ENCODE measurements at places on chromosomes 12 and 14. TPM values are rescaled to one million over a fixed set of nuclear protein-coding genes. Genes with fewer than 3 reads are reported as not detected.

Gene CIROP
- 1.1 TPM for total RNA-seq

Gene PPP1R3E
- 8.7 TPM for total RNA-seq

Gene EXOC5
- 50.3 TPM for total RNA-seq

Gene KERA
- not detected for total RNA-seq

Gene CRADD
- total RNA-seq: 57.9 TPM

Gene LBHD2
- total RNA-seq: not detected

- no peaks in the 10 kb centered on the region for H3K27me3 ChIP-seq
- no peaks in the 10 kb centered on the region for H3K36me3 ChIP-seq
- H3K4me3 ChIP-seq: no peak overlapping the region
Measured at GRCh38 chr14:100731846-100732765, 5.4 kb downstream of the DLK1 start.

DNA sequence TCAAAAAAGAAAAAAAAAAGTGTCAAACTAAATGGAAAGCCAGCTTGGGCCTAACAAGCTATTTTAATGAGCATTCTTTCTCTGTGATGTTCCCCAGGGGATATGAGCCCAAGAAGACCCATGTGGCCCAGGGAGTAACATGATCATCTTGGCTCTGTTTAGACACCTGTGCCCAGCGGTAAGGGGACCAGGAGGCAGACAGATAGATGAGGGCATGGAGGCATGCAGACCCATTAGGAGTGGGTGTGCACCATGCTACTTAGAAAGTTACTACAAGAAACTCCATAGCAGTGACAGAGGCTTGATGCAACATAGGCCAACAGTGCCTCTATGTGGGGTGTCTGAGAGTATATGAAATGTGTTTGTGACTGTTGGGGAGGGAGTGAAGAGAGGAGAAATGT lies 3.1 kb upstream of the CREBL2 start:
- no peak for DNase-seq
- H3K4me3 ChIP-seq: no peak overlapping the region
- no peaks in the 10 kb centered on the region for H3K36me3 ChIP-seq
- no peak overlapping the region for H3K27ac ChIP-seq
- no peaks in the 10 kb centered on the region for H3K27me3 ChIP-seq
- H3K4me1 ChIP-seq: peaks cover 9% of the 10 kb centered on the region

GRCh38 chr12:77213319-77213718 lies 147.9 kb upstream of the E2F7 start:
- H3K4me1 ChIP-seq: no peaks in the 10 kb centered on the region
- no peaks in the 10 kb centered on the region for H3K27me3 ChIP-seq
- no peaks in the 10 kb centered on the region for H3K36me3 ChIP-seq
- no peak for DNase-seq
- no peak overlapping the region for H3K27ac ChIP-seq
- no peak overlapping the region for H3K4me3 ChIP-seq

DNA sequence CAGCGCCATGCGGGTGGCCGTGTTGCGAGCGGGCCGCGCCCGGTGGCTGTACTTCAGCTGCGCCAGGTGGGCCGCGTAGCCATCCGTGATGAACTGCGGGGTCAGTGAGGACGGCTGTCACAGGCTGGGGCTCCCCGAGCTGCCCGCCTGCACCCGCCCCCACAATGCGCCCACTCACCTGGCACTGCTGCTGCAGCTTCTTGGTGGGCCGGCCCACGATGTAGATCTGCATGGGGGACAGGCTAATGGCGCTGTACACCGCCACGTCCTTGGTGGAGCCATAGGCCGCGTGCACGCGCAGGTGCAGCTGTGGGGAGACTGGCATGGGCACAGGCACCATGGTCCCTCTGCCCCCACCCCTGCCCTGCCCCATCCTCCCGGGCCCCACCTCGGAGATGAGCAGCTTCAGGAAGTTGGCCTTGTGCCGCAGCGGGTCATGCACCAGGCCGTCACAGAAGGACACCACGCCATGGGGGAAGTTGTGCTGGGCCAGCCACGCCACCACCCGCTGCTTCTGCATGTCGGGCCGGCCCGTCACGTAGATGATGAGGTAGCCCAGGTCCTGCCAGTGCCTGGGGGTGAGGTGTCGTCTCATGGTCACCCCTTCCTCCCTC lies 5.9 kb downstream of the ARL6IP4 start:
- H3K27me3 ChIP-seq: no peaks in the 10 kb centered on the region
- no peak for DNase-seq
- no peak overlapping the region for H3K4me3 ChIP-seq
- H3K4me1 ChIP-seq: peaks cover 34% of the 10 kb centered on the region

DNA sequence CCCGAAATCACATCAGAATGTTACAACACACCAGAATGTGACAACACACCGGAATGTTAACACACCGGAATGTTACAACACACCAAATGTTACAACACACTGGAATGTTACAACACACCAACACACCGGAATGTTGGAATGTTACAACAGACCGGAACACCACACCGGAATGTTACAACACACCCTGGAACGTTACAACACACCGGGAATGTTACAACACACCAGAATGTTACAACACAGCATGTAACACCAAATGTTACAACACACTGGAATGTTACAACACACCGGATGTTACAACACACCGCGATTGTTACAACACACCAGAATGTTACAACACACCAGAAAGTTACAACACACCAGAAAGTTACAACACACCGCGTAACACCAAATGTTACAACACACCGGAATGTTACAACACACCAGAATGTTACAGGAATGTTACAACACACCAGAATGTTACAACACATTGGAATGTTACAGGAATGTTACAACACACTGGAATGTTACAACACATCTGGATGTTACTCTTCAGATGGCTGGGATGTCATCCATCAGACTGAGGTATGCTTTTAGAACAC lies 21.1 kb downstream of the CHFR start:
- H3K27ac ChIP-seq: no peak overlapping the region
- no peaks in the 10 kb centered on the region for H3K4me1 ChIP-seq
- no peak for DNase-seq
- H3K27me3 ChIP-seq: no peaks in the 10 kb centered on the region
- no peak overlapping the region for H3K4me3 ChIP-seq

GRCh38 chr12:108701779-108702441 lies 29.4 kb downstream of the CORO1C start:
- H3K4me1 ChIP-seq: peaks cover 68% of the 10 kb centered on the region
- no peaks in the 10 kb centered on the region for H3K36me3 ChIP-seq
- H3K27ac ChIP-seq: peak overlapping the region; percentile 77
- H3K4me3 ChIP-seq: peak overlapping the region; percentile 52
- H3K27me3 ChIP-seq: no peaks in the 10 kb centered on the region

DNA sequence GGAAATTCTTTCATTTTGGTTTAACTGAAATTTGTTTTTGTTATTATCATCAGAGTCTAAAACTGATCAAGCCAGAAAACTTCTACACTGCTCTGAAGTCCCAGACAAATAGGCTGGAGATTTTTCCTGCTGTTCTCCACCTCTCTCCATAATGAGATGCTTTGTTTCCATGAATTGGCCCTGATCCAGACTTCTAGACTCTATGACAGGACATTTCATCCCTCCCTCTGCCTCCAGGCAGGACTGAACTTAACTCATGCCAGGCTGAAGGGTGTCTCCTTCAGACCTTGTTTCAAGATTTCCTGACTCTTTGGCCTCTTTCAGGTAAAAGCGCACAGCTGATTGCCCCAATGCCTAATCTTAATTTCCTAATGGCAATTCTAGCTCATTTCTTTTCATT lies 69.1 kb upstream of the HOXC13 start:
- H3K27ac ChIP-seq: no peak overlapping the region
- H3K4me1 ChIP-seq: no peaks in the 10 kb centered on the region
- H3K36me3 ChIP-seq: no peaks in the 10 kb centered on the region
- no peaks in the 10 kb centered on the region for H3K27me3 ChIP-seq

- H3K27ac ChIP-seq: no peak overlapping the region
- no peak overlapping the region for H3K4me3 ChIP-seq
- H3K4me1 ChIP-seq: peaks cover 25% of the 10 kb centered on the region
- H3K36me3 ChIP-seq: no peaks in the 10 kb centered on the region
- DNase-seq: no peak
- H3K27me3 ChIP-seq: no peaks in the 10 kb centered on the region
Measured at GRCh38 chr14:93797536-93797935, 9.3 kb upstream of the PRIMA1 start.

DNA sequence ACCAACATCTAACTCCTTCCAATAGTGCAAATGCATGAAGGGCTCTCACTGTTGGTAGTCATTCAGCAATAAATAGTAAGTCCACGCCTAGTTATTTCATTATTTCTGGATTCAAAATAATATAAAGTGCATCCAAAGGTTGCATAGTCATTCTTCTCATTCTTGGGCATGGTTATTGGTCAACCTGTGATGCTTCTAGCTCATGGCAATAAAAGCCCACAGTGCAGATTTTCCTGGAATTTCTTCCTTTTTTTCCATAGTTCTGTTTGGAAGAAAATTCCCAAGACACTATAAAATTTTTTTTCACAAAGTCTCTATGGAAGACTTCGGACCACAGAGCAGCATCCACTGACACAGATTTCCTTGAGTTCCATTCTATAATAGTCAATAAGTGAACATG lies 7.6 kb downstream of the CD69 start:
- no peaks in the 10 kb centered on the region for H3K36me3 ChIP-seq
- no peaks in the 10 kb centered on the region for H3K27me3 ChIP-seq
- DNase-seq: no peak

- H3K4me1 ChIP-seq: peaks cover 14% of the 10 kb centered on the region
- H3K36me3 ChIP-seq: no peaks in the 10 kb centered on the region
- no peak overlapping the region for H3K27ac ChIP-seq
- no peak overlapping the region for H3K4me3 ChIP-seq
- DNase-seq: no peak
Measured at GRCh38 chr14:90495357-90496276, 98.8 kb downstream of the CALM1 start.

GRCh38 chr14:73381380-73382013 lies 76.8 kb downstream of the NUMB start:
- H3K4me1 ChIP-seq: no peaks in the 10 kb centered on the region
- no peaks in the 10 kb centered on the region for H3K27me3 ChIP-seq
- no peak overlapping the region for H3K4me3 ChIP-seq
- peaks cover 4% of the 10 kb centered on the region for H3K36me3 ChIP-seq
